ENCODE measurements at places on chromosomes 5 and 9. TPM values are rescaled to one million over a fixed set of nuclear protein-coding genes. Genes with fewer than 3 reads are reported as not detected.

DNA sequence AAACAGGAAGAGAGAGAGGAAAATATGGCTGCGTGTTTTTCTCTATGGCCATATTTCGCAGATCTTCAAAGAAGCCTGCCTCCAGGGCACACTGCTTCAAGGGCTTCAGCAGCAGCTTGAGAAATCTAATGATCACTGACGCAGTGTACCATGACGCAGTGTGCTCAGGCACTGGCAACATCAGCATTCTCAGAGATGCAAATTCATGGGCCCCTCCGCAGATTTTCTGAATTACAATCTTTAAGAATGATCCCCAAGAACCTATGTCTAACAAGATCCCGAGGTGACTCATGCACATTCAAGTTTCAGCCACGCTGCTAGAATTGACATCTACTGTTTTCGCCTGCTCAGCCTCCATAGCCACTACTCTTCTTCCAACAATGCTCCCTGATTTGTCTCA is 143.9 kb upstream of the ZNF366 start:
- DNase-seq: no peak

GRCh38 chr9:82535432-82535998 is 527.4 kb downstream of the RASEF start:
- no peak for DNase-seq

The ST6GALNAC4 gene
- 7.7 TPM for total RNA-seq

DNA sequence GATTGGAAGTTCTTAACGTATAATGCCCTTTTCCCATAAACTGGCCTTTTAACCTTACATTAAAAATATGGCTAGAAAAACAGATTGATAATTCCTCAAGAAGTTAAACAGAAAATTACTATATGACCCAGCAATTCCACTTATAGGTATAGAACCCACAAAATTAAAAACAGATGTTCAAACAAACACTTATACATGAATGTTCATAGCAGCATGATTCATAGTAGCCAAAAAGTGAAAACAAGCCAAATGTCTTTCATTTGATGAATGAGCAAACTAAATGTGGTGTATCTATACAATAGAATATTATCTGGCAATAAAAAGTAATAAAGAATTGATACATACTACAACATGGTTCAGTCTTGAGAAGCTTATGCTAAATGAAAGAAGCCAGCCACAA is 35.5 kb downstream of the POU5F2 start:
- no peak for DNase-seq

DNA sequence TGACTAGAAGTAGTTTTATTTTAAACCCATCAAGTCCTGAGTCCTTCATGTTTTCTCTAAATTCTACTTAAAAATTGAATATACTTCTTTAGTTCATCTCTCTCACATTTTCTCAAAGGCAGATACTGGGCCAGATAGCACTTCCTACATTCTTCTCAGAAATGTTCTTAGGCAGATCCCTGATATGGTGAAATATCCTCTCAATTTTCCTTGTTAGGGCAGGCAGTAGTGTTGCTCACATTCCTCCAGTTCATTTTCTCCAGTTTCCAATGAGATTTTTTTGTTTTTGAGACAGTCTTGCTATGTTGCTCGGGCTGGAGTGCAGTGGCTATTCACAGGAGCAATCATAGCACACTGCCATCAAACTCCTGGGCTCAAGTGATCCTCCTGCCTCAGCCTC is 5.7 kb downstream of the GCNT1 start:
- DNase-seq: no peak

DNA sequence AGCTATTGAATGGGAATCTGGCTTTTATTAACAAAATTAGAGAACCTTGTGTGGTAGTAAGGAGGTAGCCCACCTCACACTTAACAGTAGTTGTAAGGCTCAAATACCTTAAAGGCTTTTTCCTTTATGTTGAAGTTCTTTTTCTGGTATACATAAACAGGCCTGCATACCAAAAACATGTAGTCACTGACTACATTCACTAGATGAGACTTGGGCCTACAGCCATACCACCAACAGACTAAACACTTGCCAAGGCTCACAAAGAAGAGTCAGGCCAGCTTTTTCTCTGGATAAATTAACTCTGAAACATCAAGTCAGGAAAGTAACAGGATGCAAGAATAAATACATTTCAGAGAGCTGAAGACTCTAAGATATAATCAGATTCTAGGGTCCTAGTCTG is 78.6 kb upstream of the MPDZ start:
- no peak for DNase-seq

- DNase-seq: no peak
These were observed 251.0 kb upstream of the RIOK2 start for GRCh38 chr5:97434021-97434420.

DNA sequence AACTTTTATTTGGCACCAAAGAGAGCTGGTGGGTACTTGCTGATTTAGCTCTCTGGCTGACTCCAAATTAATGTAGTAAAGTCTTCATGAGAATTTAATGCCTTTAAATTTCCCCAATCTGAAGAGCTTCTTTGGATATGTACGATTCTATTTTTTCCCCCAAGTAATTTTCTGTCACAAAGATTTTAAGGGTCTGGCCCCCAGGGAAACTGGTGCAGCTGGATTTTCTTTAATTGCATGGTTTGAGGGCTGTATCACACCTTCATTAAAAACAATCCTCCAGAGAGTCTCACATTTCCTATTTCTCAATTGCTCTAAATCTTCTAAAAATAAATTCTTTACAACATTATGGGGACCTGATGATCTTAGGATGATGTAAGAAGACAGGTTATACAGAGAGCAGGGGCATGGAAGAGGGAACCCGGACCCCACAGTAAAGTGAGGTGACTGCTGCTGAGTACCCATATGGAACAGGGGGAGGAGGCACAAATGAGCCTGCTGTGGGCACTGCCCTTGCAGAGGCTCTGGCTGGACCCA is 158.9 kb downstream of the ENTREP1 start:
- no peak for DNase-seq

- DNase-seq: peak; percentile 79
These were observed 9.1 kb upstream of the KIF12 start for GRCh38 chr9:114108016-114108833.

DNA sequence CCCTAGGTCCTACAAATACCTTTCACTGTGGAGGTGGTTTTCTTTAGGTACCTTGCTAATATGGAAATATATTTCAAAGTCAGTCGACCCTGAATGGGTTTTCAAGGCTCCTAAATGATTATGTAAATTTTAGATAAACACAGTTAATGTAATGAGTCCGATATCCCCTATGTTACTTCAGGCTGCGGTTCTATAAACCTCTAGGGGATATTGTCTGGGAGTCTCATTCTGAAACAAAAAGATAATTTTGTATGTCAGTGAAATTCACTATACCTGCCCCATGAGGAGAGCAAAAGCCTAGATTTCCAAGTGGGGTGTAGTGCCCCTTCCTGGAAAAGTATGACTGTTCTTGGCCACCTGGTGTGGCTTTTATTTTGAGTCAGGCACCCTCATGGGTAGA is 377.3 kb downstream of the ICE1 start:
- no peak for DNase-seq

The RNF180 gene
- total RNA-seq: 10.9 TPM

The SVEP1 gene
- total RNA-seq: 0.42 TPM

The PCDHAC1 gene
- 7.7 TPM for total RNA-seq

The SLC34A1 gene
- not detected for total RNA-seq

DNA sequence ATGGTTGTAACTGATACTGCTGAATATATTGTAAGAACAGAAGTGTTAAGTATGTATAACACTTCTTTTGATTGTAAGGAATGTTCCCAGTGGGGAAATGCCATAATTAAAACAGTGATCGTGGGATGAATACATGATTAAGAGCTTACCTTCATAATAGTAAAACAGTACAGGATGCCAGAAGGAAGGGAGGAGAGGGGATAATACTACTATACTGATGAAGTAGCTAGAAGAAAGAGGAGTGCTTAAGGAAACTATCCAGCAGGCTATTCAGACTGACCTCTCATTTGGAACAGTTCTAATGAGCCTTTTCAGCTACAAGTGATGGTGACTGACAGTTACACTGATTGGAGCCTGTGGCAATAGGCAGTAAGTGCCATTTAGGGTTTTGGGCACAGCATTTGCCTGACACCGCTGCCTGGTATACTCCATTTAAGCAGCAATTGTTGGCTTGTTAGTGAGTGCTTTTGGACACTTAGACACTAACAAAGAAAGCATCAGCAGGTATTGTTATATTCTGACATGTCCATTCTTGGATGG is 33.8 kb upstream of the KDM4C start:
- DNase-seq: no peak

- no peak for DNase-seq
These were observed 711.0 kb downstream of the TLE4 start for GRCh38 chr9:80282766-80283165.

DNA sequence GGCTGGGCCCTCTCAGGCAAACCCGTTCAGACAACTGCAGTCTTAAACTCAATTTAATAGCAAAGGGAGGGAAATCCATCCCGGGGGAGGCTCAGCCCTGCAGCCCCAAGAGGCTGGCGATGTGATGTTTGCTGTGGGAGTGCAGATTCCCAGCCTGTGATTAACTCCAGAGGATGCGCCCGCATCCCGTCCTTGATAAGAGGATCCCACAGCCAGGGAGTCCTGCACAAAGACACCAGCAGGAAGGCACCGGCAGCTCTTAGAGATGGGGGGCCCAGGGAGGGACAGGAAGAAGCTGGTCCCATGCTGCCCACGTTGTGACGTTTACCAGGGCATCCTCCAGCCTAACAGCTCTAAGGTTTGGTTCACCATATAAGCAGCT is 64.7 kb downstream of the MRPL36 start:
- no peak for DNase-seq

GRCh38 chr5:98065261-98065909 is 708.1 kb upstream of the RGMB start:
- no peak for DNase-seq

- DNase-seq: peak; percentile 59
These were observed 5.5 kb upstream of the DNAJB5 start for GRCh38 chr9:34984049-34984448.

- DNase-seq: no peak
These were observed 22.6 kb downstream of the DAPK1 start for GRCh38 chr9:87520172-87520683.

DNA sequence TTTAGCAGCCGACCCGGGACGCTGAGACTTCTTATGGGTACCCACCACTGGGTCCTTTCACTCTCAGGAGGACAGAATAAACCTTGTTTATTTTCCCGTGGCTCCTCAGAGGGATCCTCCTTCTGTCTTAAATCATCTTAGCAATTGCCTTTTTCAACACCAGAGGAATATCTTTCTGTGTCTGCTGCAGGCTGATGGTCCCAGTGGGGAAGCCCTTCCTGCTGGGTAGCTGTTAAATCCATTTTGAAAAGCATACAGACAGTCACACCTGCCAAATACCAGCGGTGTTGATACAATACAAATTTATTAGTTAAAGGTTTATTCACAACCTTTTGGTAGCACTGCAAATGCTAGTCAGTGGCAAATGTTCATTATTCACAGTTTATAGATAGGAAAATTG is 222.9 kb downstream of the AOPEP start:
- no peak for DNase-seq

The CRB2 gene
- total RNA-seq: 7.1 TPM

DNA sequence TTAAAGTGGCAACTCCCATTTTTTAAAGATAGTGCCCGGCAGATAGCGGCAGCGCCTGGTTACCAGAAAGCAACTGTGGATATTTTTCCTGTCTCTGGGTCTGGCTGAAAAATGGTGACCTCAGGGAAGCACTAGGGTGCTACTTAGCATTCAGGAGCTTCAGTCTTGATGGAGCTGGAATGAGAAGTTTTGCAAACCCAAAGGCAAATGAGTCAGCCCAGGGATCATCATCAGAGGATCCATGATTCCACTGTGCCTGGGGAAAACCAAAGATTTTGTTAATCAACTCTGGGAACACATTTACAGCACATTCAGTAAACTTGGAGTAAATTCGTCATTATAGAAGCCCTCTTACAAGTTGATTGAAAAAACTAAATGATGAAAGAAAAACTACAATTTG is 26.7 kb downstream of the F2R start:
- DNase-seq: no peak

GRCh38 chr5:148734518-148734917 is 80.2 kb upstream of the HTR4 start:
- no peak for DNase-seq

The ZCCHC10 gene
- total RNA-seq: 23.1 TPM

GRCh38 chr5:169307646-169308045 is 6.7 kb upstream of the SLIT3 start:
- DNase-seq: no peak

- DNase-seq: peak; percentile 46
These were observed 24.5 kb downstream of the LECT2 start for GRCh38 chr5:135930029-135930948.

DNA sequence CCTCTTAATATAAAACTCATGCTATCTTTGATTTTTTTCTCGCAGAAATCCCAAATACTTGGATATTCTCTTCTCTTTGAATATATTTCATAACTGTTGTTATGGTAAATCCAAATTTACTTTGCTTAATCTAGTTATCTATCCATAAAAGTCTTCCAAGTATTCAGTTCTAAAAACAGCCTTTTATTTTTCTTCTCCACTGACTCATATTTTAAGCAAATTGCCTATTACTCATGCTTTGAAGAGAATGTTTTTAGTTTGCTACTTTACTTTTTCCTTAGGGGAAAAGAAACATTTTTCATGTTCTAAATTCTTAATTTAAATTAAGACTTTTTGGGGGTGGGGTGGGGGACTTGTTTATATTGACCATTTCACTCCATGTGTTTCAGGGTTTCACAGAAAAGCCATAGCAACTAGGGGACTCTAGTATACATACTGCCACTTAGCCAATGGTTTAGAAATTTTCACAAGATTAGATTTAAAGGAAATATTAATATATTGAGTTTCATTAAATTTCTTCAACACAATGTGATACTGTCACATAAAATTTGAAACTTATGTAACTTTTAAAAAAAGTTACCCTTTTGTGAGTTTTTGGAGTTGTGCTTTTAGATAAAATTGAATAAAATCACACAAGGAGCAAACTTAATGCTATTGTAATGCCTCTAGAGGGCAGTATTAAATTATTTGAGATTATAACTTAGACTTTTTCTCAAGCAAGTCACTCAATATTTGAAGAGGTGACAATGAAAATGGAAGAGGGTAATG is 545.8 kb upstream of the ARRDC3 start:
- no peak for DNase-seq

The TEX48 gene
- not detected for total RNA-seq

GRCh38 chr9:95648225-95648624 is 131.5 kb upstream of the PTCH1 start:
- no peak for DNase-seq

DNA sequence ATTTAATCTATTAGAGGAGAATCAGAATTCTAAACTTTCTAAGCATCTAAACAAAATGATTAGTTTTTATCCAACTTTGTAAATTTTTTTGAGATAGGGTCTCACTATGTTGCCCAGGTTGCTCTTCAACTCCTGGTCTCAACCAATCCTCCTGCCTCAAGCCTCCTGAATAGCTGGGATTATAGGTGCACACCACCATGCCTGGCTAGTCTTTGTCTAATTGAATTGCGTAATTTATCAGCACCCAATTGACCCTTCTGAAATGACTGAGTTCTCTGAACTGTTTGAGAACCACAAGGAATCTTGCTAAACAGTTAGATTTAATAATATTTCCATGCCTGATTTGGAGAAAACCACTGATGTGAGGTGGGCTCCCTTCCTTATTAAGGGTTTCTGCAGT is 75.7 kb downstream of the PJA2 start:
- DNase-seq: no peak

All from progenitor cell of endocrine pancreas (in vitro differentiated cells).